ENCODE measurements at places on chromosomes 6 and 20.

- no peak for DNase-seq
Observed at GRCh38 chr6:70110126-70111022, 192.5 kb downstream of the COL9A1 start.

GRCh38 chr6:33886673-33887144 lies 82.9 kb upstream of the MLN start:
- DNase-seq, result no peak

- no peak for DNase-seq
Observed at GRCh38 chr6:148629592-148630465, 117.0 kb upstream of the UST start.

- no peak for DNase-seq
Observed at GRCh38 chr20:18190338-18191233, 52.9 kb downstream of the KAT14 start.

GRCh38 chr20:53495398-53496092 lies 98.1 kb downstream of the ZNF217 start:
- no peak for DNase-seq

DNA sequence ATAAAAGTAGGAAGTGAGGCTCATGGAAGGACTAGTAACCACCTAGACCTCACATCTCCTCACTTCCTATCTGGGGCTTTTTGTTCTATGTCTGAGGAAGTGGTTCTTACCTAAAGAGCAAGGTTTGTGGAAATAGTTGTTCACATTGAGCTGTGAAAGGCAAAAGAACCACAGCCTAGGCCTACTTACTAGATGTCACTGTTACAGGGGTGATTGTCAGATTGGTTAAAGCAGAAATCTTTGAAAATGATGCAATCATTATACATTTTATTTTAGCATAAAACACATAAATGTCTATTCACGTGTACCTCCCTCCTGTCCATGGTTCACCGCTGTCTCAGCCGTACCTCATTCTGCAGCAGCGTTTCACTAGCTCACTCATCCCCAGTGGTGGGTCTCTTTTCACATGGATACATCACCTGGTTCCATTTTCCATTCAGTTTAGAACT lies 268.8 kb downstream of the TMEM242 start:
- DNase-seq, result no peak

DNA sequence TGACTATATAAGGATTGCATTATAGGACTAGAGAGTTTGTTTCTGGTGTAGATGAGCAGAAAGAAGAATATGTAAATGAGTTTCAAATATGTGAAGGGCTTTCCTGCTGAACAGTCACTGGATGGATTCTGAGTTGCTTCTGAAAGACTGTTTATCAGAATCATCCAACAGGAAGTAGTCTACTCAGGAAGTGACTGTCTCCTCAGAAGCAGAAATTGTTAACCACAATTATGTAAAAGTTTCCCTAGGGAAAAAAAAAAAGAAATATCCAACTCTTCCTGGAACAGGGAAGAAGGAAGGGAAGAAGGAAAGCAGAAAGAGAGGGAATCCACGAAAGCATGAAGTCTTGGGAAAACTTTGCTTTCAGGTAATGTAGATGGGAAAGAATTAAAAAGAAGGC lies 138.9 kb downstream of the TENT5A start:
- DNase-seq, result no peak

- DNase-seq, result no peak
Observed at GRCh38 chr20:62827311-62828038, 10.6 kb downstream of the COL9A3 start.

DNA sequence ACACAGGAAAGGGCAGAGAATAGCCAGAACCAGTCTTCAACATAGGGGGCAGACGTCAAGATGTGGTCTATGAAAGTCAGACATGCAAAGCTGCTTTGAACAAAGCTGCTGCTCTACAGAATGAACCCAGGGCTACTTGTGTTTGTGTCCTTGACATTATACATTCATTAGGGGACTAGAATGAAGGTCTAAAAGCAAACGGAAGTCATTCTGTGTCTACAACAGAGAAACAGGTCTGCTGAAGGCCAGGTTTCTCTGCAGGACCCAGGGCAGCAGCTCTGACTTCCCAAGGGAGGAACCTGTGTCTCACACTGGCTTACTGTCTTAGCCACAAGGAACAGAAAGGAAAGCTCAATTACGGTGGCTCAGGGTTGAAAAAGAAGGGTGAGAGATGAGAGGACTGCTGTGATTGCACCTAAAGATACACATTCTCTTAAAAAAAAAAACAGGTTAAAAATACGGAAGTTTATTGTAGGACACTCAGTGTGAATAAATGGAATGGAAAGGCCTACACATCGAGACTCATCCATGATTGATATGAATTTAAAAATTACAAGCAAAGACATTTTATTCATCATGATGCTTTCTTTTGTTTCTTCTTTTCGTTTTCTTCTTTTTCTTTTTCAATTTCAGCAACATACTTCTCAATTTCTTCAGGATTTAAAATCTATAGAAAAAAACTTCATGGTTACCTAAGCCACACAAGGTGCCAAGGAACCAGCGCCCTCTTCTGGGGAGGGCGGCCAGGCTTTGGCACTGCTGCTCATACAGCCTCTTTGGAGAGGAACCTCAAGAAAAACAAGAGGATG lies 6.7 kb downstream of the PSMA7 start:
- DNase-seq, result no peak

DNA sequence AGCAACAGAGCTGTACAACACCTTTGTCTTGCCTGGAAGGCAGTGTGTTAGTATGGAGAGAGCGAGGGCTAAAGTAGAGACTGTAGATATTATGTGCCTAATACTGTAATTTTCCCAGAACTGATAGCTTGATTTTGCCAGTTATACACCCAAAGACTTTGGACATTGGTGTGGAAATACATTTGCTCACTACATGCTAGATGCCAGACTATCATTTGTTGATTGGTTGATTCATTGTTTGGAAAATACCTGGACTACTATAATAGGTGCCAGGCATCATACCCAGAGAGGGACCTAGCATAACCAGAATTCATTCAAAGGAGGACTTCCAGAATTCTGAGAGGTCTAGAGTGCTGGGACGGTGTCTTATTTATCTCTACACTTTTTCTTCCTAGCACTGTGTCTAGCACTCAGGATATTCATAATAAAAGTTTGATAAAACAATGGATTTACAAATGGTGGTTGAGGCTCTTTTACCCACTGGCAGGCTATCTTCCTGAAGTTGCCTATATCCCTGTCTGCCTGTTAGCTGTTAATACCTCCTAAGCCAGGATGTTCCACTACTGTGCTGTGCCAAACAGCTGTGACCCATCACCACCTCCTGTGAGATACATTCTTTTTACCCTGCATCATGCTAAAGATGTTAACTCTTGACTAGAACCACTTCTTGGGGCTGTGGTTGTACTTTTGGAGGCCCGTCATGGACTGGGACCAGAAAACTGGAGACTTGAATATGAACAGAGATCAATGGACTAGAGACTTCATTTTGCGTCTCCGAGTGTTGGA lies 72.2 kb upstream of the FUCA2 start:
- no peak for DNase-seq

- no peak for DNase-seq
Observed at GRCh38 chr6:346386-347030, 45.0 kb upstream of the IRF4 start.

DNA sequence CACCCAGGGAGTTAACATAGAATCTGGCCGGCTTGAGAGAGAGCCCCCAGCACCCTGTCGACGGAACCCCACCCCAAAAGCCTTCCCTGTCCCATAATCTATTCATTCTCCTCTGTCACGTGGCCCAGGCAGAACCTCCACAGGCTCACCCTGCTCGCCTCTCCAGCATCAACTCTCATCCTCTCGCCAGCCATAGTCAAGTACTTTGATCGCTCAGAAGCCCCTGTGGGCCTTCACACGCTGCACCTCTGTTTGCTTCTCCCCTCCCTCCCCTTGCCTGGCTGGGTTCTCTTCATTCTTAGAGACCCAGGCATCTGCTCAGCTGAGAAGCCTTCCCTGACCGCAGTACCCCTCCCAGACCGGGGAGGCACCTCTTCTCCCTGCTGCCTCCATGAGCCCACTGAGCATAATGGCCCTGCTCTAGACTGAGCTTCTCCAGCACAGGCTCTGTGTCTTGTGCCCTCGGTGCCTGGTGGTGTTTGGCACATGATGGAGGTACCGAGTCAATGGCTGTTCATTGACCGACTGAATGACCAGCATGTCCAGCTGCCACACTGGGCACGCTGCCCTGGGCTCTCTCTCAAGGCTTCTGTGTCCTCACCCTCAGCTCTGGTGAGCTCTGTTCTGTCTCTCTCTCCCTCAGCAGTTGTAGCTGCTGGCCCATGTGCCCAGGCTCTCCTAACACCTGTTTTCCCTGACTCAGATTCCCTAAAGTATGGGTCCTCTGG lies 33.7 kb downstream of the PKIG start:
- DNase-seq, result no peak

DNA sequence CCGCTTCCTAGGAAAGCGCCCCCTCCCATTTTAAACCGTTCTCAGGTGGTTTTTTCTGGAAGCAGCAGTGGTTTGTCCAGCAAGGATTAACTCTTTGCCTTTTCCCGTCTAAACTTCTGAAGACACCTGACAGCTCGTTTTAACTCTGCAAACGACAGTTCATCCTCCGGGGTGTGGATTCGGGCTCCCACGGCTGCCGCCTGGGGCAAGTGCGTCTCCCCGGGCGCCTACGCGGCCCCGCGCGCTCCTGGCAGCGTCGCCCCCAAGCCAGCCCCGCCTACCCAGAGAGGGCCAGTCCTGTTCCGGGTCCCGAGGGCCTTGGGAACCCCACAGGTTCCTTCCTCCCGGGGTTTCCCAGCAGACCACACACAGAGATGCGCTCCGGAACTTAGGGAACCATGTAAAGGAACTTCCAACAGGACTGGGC lies 54.4 kb downstream of the PRR18 start:
- DNase-seq, result no peak

- DNase-seq, result no peak
Observed at GRCh38 chr6:17212546-17213371, 68.4 kb upstream of the RBM24 start.

- no peak for DNase-seq
Observed at GRCh38 chr20:43921227-43921780, 6.7 kb downstream of the TOX2 start.

- DNase-seq, result no peak
Observed at GRCh38 chr6:47111685-47112084, 69.6 kb upstream of the ADGRF1 start.

DNA sequence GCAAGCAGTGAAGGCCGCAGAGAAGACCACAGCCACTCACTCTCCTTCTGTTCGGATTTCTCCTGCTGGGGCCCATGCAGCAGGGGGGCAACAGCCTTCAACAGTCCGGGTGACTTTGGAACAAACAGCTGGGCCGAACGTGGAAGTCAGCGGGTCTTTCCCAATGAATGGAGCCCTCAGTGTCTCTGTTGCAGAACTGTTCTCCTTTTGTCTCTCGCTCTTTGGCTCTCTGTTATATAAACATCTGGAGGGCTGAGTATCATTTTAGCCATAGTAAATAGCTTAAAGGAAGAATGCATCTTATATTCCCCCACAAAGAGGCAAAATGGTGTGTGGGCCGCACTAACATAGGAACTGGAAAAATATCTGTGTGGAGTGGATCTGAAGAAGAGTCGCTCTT lies 136.7 kb upstream of the RALGAPA2 start:
- DNase-seq, result no peak

GRCh38 chr6:101543796-101544195 lies 150.3 kb downstream of the GRIK2 start:
- no peak for DNase-seq

DNA sequence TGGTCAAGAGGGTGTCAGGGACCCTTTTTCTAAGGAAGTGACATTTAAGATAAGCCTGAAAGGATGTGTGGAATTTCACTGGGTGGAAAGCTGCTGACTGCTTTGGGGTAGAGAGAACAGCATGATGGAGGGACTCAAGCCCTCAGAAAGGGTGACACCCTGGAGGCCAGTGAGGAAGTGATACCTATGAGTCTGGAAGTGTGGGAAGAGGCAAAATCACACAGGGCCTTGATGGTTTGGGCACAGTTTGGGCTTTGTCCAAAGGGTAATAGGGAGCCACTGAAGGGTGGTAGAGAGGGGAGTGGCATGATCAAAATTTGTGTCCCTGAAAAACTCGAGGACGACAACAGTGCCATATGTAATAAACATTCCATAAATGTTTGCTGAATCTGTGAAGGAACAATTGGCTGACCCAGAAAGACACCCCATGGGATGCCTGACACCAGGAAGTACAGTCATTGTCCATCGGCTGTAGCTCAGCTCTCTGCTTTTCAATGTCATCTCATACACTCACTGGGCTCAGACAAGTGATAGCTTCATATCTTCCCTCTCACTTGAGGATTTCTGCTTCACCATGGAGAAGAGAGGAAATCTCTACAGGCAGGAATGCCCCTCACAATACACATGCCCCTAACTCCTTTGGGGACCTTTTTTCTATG lies 21.3 kb downstream of the CASS4 start:
- DNase-seq, result no peak

DNA sequence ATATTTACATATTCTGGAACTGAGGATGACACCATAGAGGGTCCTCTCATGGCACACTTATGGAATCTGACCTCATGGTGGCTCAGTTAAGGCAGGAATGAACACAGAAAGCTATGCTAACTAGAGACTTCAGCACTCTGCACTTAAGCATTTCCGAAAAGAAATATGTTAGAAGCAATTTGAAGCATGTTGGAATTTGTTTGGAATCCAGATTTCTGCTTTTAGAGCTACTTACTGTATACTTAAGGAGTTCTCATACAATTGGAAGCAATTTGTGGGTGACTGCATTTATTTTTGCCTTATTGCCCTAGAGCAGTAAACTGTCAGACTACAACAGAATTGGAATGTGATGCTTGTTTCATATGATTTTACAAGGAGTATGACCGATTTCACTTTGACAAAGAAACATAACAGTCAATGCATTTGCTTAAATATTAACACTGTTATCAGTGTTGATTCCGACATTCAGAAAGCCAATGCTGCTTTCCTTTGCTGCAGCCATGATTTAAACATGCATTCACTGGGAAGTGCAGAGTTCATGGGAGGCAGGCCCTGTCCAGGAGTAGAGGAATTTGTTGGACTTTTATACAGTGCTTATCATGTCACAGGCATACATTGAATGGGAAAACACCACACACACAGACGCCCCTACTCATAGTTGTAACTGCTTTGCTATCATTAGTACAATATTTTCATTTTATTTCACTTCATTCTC lies 244.4 kb downstream of the SAMD5 start:
- DNase-seq, result no peak

DNA sequence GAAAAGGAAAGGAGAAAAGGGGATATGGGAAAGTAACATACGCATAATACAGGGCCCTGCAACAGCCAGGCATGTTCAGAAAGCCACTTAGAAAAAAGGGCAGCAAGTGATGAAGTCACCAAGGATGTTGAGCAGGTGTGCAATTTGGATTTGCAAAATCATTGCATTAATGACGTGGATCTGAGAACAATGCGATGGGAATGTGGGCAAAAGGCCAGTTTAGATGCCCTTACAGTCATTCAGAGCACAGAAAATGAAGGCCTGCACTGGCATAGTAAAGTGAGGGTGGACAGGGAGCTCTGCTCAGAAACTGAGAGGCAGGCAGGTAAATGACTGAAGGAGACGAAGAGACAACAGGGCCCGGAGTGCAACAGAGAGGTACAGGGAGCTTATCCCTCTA lies 123.7 kb upstream of the NHSL1 start:
- no peak for DNase-seq

Data from coronary artery (tissue), 2 donors.